ENCODE measurements at places on chromosomes 6 and 20. TPM values are rescaled to one million over a fixed set of nuclear protein-coding genes. Genes with fewer than 3 reads are reported as not detected.

MUCL3 gene
- total RNA-seq = 0.28 TPM

R3HDML gene
- not detected for total RNA-seq

EFCAB8 gene
- 0.18 TPM for total RNA-seq

STMND1 gene
- total RNA-seq = not detected

PPP1R3G gene
- 0.10 TPM for total RNA-seq

SSTR4 gene
- not detected for total RNA-seq

ARHGAP18 gene
- total RNA-seq = 35.0 TPM

BCLAF1 gene
- 139 TPM for total RNA-seq

AIG1 gene
- 34.9 TPM for total RNA-seq

ARFGEF2 gene
- total RNA-seq = 24.1 TPM

HNF4A gene
- 0.21 TPM for total RNA-seq

CCN6 gene
- not detected for total RNA-seq

DNA sequence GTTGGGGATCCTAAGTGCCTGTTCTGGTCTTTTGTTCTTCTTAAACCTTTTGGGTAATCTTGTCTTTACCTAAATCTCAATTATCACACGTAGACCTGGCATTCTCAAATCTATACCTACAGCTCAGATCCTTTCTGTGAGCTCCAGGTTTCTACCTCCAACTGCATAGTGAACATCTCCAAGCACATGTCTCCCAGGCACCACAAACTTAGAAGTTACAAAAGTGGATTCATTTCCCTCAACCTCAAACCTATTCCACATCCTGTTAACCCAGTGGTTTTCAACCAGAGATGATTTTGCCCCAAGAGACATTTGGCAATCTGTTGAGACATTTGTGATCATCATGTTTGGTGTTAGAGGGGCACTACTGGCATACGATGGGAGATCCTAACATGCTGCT, 183.5 kb downstream of the TENT5A start:
- H3K4me3 ChIP-seq = no peak overlapping the region
- H3K36me3 ChIP-seq = no peaks in the 10 kb centered on the region
- no peak for DNase-seq
- H3K27ac ChIP-seq = no peak overlapping the region

DNA sequence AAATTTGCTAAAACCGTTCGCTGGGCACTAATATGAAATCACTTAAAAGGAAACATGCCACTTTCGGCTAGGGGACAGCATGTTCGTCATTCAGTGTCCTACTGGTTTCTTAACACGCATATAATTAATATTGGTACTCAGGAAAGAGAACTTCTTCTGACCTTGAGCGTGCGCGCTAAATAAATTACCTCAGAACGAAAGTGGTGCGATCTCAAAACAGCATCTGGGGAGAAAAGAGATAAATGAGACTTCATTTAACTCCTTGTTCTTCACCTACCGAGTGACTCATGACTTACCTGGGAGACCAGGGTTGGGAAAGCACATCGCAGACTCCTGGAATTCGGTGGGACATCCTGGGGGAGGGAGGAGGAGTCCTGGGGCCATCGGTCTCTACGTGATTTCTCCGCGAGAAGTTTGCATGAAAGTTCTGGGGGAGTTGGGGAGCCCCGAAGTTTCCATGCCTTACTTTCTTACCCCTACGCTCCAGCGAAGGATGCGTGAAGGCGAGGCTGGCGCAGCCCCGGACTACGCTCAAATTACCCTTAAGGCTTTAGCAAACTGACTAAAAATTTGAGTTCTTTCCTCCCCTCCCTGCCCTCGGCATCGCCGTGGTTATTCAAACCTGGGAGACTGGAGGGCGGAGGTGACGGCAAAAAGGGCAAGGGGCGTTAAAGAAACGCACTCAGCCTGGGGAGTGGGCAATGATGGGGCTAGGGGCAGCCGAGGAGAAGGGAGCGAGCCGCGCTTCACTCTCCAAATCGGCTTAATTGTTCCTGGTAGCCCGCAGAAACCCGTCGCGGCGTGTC, 1.1 kb upstream of the BEND6 start:
- peak overlapping the region; percentile 97 for H3K4me3 ChIP-seq
- H3K27ac ChIP-seq = peak overlapping the region; percentile 91
- peak; percentile 38 for DNase-seq
- H3K27me3 ChIP-seq = no peaks in the 10 kb centered on the region
- H3K4me1 ChIP-seq = peaks cover 17% of the 10 kb centered on the region
- no peaks in the 10 kb centered on the region for H3K36me3 ChIP-seq

DNA sequence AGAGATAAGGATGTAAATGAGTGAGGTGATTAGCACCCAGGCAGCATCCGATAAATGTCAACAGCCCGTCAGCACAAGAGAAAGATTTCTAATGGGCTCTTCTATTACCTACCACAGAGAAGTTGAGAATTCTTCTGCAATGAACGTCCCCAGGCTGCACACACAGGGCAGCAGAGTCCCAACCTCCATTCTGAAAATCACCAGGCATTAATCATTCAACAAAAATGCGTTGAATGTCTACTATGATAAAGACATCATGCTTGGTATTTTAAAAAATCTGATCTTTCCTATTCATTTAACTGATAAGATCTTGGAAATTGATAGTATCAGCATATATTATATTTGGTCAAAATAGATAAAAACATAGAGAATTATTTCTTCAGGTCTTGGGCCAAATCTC, 59.5 kb upstream of the VGLL2 start:
- no peaks in the 10 kb centered on the region for H3K4me1 ChIP-seq
- no peaks in the 10 kb centered on the region for H3K36me3 ChIP-seq
- no peak overlapping the region for H3K27ac ChIP-seq
- no peak for DNase-seq

- H3K4me3 ChIP-seq = no peak overlapping the region
- no peaks in the 10 kb centered on the region for H3K36me3 ChIP-seq
- H3K4me1 ChIP-seq = no peaks in the 10 kb centered on the region
- DNase-seq = no peak
- H3K27me3 ChIP-seq = no peaks in the 10 kb centered on the region
These were observed 49.8 kb downstream of the BCKDHB start for GRCh38 chr6:80156221-80156620.

DNA sequence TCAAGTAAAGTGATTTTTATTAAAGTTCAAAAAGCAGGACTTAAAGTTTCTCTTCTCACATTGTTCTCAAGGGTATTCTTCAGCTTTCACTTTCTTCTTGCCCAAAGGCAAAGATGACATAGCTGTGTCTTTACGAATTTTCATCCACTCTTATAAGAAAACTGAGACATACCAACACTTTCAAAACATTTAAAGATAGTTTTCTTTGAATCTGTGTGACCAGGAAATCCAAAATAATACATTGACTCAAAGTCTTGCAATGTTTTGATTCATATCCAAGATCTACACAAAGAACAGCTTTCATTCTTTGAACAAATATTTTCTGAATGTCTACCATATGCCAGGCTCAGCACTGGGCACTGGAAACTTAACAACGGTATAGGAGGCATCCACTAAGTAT, 117.9 kb downstream of the SIM1 start:
- no peak for DNase-seq
- H3K4me1 ChIP-seq = no peaks in the 10 kb centered on the region
- no peaks in the 10 kb centered on the region for H3K27me3 ChIP-seq
- H3K27ac ChIP-seq = no peak overlapping the region
- H3K36me3 ChIP-seq = no peaks in the 10 kb centered on the region

DNA sequence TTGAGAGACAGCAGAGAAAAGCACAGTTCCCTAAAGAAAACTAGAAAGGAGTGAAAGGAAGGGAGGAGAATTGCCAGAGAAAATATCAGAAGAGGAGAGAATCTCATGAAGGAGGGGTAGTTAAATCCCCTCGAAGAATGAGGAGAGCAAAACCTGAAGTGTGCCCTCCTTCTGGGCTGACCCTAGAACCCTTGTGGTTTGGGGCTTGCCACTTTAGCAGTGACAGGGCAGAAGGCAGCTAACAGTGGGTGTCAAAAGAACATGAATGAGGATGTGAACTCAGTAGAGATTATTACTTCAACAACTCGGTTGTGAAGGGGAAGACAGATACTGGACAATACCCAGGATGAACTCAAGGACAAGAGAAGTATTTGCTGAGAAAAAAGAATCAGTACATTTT, 73.6 kb downstream of the RALGAPA2 start:
- no peaks in the 10 kb centered on the region for H3K27me3 ChIP-seq
- no peak for DNase-seq
- H3K27ac ChIP-seq = no peak overlapping the region
- no peaks in the 10 kb centered on the region for H3K4me1 ChIP-seq
- no peak overlapping the region for H3K4me3 ChIP-seq

GRCh38 chr6:155116571-155116910, 121.4 kb downstream of the TIAM2 start:
- H3K36me3 ChIP-seq = no peaks in the 10 kb centered on the region
- DNase-seq = no peak
- H3K4me1 ChIP-seq = no peaks in the 10 kb centered on the region
- no peak overlapping the region for H3K4me3 ChIP-seq
- no peaks in the 10 kb centered on the region for H3K27me3 ChIP-seq
- H3K27ac ChIP-seq = no peak overlapping the region

DNA sequence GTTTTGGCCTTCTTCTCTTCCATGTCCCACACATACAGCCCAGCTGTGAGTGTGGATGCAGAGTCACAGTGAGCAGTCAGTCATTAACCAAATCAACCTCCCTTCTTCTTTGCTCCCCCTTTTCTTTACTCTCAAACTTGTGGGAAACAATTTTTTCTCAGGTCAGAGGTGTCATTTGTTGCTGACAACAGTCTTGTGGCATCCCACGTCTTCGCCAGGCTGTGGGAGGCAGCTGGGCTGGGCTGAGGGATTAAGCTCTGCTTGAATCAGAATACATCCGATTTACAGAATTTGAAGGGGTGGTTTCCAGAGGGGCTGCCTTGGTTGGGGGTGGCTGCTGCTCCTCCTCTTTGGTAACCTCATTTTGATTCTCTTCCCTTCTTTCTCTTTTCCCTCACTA, 40.5 kb downstream of the SCGN start:
- no peak overlapping the region for H3K27ac ChIP-seq
- DNase-seq = no peak
- no peak overlapping the region for H3K4me3 ChIP-seq
- no peaks in the 10 kb centered on the region for H3K27me3 ChIP-seq

- peaks cover 27% of the 10 kb centered on the region for H3K4me1 ChIP-seq
- peaks cover 5% of the 10 kb centered on the region for H3K27me3 ChIP-seq
- no peak overlapping the region for H3K27ac ChIP-seq
These were observed 7.7 kb downstream of the TTBK1 start for GRCh38 chr6:43250992-43251373.

GRCh38 chr6:63410435-63411426, 90.9 kb upstream of the LGSN start:
- H3K36me3 ChIP-seq = no peaks in the 10 kb centered on the region
- no peaks in the 10 kb centered on the region for H3K27me3 ChIP-seq
- no peak overlapping the region for H3K4me3 ChIP-seq
- no peaks in the 10 kb centered on the region for H3K4me1 ChIP-seq
- H3K27ac ChIP-seq = no peak overlapping the region

GRCh38 chr20:36548006-36548315, 6.6 kb downstream of the MYL9 start:
- no peaks in the 10 kb centered on the region for H3K27me3 ChIP-seq
- no peaks in the 10 kb centered on the region for H3K36me3 ChIP-seq
- no peak overlapping the region for H3K27ac ChIP-seq
- H3K4me3 ChIP-seq = no peak overlapping the region
- H3K4me1 ChIP-seq = no peaks in the 10 kb centered on the region

DNA sequence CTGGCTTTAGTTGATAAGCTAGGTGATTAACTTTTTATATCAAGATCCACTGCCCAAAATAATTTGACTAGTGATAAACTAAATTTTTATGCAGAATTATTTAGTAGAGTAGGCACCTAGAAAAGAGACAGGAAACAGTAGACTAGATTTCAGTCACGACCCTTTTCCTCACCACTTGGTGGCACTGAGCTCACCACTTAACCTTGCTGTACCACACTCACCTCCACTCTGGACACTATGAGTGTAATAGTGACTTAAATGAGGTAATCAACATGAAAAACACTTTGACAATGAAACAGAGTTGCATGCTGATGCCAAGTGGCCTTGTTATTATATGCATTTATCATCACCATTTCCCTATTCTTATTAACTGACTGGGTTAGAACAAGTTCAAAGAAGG, 730.4 kb downstream of the KIF16B start:
- H3K4me3 ChIP-seq = no peak overlapping the region
- no peak overlapping the region for H3K27ac ChIP-seq
- H3K27me3 ChIP-seq = no peaks in the 10 kb centered on the region
- H3K36me3 ChIP-seq = no peaks in the 10 kb centered on the region

DNA sequence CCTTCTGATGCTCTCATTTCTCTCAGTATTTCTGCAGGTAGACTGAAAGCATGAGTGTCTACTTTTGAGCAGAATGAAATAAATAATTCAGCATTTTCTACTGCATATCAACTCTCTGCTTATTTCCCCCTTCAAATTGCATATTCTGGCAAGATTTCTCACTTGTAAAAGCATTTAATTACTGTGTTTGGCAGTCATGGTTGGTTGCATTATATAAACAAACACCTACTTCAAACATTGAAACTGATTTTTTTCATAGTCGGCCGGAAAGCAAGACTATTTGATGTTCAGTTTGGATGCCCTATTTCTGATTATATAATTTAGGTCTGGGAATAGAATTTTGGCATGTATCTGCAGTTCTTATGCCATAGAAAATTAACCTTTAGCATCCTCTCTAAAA, 73.1 kb downstream of the PLEKHG1 start:
- H3K27ac ChIP-seq = no peak overlapping the region
- no peaks in the 10 kb centered on the region for H3K27me3 ChIP-seq
- DNase-seq = no peak
- H3K4me1 ChIP-seq = no peaks in the 10 kb centered on the region
- H3K36me3 ChIP-seq = no peaks in the 10 kb centered on the region
- no peak overlapping the region for H3K4me3 ChIP-seq

DNA sequence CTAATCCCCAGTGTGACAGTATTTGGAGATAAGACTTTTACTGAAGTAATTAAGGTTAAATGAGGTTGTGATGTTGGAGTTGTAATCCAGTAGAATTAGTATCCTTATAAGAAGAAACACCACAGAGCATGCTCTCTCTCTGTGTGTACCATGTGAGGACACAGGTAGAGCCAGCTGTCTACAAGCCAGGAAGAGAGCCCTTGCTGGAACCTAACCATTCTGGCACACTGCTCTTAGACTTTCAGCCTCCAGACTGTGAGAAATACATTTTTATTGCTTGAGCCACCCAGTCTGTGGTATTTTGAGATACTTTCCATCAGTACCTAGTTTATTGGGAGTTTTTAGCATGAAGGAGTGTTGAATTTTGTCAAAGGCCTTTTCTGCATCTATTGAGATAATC, 110.2 kb downstream of the PHF3 start:
- no peak overlapping the region for H3K27ac ChIP-seq
- no peak for DNase-seq
- H3K27me3 ChIP-seq = no peaks in the 10 kb centered on the region
- no peaks in the 10 kb centered on the region for H3K4me1 ChIP-seq
- no peak overlapping the region for H3K4me3 ChIP-seq

GRCh38 chr20:919491-919916, 3.4 kb upstream of the ANGPT4 start:
- DNase-seq = no peak
- H3K27ac ChIP-seq = no peak overlapping the region
- H3K4me1 ChIP-seq = no peaks in the 10 kb centered on the region
- no peak overlapping the region for H3K4me3 ChIP-seq

- H3K4me3 ChIP-seq = no peak overlapping the region
- H3K36me3 ChIP-seq = no peaks in the 10 kb centered on the region
- peaks cover 20% of the 10 kb centered on the region for H3K27me3 ChIP-seq
These were observed 18.3 kb downstream of the SIM1 start for GRCh38 chr6:100446115-100447080.
